ENCODE measurements at places on chromosomes 1 and 21.

- DNase-seq: no peak
Observed at GRCh38 chr1:168261390-168261789, 19.3 kb upstream of the TBX19 start.

GRCh38 chr21:44441041-44441400, 14.3 kb upstream of the LRRC3 start:
- no peak for DNase-seq

DNA sequence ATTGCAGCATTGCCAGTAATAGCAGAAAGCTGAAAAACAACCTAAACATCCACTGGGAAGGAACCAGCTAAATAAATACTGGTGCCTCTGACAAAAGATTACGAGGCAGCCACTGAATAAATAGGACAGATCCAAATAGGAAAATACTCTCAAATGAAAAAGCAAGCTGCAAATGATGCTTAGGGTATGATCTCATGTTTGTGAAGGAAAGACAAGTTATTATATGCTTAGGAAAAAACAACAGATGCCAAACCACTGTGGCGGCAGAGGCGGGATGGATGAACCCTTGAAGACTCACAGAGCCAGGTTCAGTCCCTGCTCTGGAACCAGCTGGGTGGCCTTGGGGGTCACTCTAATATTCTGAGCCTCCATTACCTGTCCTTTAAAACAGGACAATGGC, 41.6 kb downstream of the MATN1 start:
- DNase-seq: no peak

- DNase-seq: no peak
Observed at GRCh38 chr1:192600275-192600674, 24.7 kb downstream of the RGS1 start.

DNA sequence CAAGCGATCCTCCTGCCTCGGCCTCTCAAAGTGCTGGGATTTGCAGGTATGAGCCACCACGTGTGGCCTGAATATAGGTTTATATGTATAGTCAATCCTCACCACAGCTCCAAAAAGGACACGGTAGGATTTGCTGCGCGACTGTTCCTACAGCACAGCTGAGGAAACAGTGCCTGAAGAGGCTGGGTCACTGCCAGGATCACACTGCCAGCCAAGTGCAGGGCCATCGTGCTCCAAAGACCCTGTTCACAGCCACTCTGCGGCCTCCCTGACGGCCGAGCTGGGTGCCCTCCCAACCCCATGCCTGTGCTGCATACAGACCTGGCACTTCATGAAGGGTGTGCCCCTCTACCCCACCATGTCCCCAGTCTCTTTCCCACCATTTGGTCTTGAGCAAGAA, 71.4 kb downstream of the MRPL37 start:
- no peak for DNase-seq

GRCh38 chr1:66628926-66629325, 95.0 kb downstream of the SGIP1 start:
- DNase-seq: no peak

GRCh38 chr1:226360106-226360746, 47.7 kb downstream of the PARP1 start:
- peak; percentile 14 for DNase-seq

DNA sequence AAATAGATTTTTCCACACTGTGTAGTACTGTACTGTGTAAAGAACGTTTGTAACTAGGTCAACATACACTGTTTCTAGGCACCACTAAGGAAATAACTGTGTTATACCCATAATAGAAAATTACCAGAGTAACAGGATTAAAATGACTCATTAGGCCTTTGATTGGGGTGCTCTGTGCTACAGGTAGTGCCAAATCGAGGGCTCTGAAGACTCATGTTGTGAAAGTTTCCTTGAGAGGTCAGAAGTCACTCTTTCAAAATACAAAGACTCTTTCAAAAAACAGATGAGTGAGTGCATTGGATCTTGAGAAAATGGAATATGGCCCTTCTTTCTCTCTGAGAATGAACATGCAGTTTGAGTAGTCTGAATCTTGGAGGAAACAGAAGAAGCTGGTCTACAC, 143.0 kb downstream of the MRPL39 start:
- DNase-seq: no peak

DNA sequence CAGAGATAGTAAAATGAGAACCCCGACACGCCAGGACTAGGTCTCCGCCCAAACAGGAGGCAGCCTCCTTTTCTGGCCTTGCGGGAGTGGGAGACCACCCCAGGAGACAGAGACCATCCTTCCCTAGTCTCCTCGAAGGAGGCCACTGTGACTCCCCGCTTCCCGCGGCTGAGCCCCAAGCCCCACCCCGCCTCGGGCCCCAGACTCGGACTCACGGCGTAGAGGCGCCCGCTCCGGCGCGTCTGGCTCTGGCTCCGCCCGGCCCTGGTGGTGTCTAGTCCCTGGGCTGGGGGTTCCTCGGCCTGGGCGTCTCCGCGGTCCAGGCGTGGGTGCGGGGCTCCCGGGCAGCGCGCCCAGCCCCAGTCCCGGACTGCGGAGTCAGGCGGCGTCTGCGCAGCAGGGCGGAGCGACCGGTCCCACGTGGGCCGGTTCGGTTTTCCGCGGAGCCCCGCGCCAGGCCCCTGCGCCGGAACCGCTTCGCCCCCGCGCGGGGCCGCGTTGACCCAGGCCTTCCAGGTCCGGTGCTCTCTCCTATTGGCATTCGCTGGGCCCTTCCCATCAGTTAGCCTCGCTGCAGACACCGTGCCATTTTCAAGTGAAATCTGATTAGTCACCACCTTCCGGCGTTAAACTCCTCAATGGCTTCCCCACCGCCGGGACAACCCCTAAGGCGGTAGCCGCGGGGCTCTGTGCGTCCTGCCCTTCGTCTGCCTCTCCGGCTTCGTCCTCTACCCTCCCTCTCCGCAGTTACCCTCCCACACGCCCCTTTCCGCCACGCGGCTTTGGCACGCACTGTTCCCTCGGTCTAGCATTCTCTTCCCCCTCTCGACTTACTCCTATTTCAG, at the start of gene C1orf216:
Gene C1orf216, minus strand, starts transcription at position 393 of the 845 bp plus-strand sequence. CDS start 2,563 bp downstream, outside the sequence.
- DNase-seq: peak; percentile 76

DNA sequence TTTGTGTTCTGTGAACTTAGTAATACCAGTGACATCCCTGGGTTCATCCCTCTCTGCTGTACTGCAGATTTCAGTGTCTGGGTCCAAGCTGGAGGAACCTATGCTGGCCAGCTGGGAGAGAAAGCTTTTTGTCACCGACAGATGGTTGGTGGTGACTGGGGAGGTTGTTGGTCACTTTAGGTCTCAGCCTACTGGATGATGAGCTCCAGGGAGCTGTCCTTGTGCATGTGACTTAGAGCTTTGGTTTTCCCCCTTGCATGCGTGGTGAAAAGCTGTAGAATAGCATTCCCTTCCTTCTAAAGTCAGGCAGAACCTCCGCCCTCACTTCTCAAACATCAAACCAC, 22.9 kb upstream of the IKBKE start:
- peak; percentile 96 for DNase-seq

DNA sequence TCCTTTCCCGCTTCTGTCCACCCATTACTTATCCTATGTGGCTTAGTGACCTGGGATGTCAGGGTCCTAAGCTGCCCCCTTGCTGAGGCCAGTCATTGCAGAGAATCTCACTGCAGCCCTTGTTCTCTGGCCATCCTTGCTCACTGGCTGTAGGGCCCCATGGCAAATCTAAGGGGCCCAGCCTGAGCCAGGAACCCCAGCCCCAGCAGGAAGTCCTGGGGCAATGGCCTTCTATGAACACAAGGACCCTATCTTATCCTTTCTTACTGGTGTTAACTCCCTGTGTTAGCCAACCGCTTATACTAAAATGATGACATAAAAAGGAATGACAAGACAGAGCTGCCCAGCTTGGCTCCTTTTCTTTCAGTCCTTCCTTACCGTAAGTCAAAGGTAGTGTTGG, 29.9 kb downstream of the DHCR24 start:
- DNase-seq: no peak

DNA sequence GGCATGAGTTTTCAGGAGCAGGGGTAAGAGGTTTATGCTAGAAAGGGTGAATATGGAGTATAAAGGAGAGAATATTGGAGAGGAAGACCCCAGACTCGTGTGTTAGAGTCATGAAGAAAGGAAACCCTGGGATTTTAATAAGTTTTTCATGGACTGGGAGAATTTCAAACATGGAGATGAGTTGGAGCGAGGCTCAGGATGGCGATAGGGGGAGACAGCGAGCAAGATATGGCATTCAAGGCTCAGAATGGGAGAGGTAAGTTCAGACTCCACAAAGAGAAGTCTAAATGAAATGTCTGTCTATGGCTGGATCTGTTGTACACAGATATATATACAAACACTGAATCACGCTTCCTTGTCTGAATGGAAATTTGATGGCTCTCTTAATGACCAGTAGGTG, 92.5 kb downstream of the LRRC40 start:
- DNase-seq: peak; percentile 9

GRCh38 chr1:203263496-203263895, 34.0 kb upstream of the CHIT1 start:
- DNase-seq: peak; percentile 49

GRCh38 chr1:224294775-224295174, 35.2 kb downstream of the NVL start:
- DNase-seq: no peak

DNA sequence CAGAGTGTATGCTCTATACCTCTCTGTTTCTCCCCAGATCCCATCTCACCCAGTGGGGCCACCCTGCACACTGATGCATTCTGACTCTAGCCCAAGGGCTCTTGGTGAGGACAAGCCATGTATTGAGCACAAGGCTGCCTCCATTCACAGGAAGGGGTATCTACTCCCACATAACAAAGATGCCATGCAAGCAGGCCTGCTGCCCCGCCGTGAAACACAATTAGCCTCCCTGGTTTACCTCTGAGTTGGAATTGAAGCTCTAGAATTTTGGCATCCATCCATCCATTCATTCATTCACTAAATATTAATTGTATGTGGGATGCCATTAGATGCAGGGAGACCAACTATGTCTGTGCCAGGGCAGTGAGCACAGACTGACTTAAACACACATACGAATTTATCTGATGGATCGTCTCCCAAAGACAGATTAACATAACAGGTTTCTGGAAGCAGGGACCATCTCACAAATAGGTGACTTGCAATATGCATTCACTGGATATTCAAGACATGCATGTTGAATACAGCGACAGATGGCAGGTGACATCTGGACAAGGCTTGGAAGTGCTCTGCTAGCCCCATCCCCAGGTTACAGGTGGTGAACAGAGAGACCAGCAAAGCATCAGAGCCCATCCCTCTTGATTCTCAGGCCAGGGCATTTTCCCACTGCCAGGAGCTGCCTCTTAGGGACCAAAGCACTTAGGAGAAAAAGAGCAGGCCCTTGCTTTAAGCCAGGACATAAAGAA, 34.3 kb downstream of the TRABD2B start:
- DNase-seq: peak; percentile 95
